ENCODE measurements at places on chromosomes 3 and 15.
A peak's percentile ranks its signal among the peaks of the same experiment; 100 is the strongest.

DNA sequence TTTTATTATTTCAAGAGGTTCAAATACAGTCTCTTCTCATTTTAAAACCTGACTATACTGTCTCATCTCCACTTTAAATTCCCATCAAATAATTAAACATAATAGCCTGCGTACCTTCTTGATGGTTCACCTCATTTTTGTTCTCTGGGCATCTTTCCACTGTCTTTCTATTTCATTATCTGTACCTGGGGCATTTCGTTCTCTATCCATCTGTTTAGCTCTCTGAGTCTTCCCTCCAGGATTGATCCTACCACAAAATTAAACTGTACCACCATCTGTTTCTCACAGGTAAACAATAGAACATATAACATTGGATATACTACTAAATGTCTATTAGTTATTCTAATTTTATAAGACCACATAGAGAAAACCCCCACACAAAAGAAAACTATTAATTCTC, 1331.4 kb downstream of the NSUN3 start:
- no peak for DNase-seq

DNA sequence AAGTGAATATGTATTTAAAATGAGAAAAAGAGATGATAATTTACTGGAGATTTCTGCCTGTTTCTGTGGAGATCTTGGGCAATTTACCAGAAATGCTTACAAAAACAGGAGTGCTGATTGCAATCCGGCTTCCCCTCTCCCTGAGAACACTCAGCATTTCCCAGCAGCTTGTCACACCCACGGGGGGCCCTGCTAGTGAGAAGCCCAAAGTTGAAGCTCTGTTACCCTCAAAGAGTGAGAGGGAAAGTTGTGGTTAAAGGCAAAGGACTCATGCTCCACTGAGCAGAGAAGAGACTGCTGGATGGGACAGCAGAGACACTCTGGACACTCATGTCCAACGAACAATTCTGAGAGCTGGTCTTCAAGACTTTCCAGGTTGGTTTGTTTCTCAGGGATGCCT, 2.9 kb downstream of the MCTP2 start:
- peak; percentile 33 for DNase-seq

DNA sequence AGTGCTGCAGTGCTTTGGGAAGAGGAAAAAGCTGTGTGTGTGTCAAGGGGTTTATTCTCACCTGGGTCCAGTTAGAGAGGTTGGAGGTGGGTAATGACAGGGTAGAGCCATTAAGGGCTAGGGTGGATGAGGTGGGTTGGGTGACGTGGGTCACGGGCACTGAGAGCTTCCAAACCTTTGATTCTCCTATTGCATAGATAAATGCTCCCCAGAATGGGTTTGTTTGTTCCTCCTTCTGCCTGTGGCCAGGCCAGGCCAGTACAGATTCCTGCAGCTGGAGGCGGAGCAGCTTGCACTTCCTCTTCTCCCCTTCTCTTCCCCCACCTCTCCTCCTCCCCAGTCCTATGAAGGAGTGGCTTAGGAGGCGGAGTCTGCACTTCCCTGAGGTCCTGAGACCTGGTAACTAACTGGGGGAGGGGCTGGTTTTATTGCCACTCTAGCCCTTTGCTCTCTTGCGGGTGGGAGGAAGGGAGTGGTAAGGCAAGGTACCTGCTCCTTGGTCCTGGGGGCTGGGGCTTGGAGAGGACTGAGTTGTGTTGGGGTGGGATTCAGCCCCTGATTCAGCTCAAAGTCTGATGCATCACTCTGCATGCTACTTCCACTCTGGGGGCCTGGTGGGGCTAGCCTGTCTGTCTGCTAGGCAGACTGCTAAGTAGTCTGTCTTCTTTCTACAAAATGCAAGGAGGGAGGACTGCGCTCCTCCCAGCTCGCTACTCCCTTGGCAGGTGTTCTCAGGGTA, 3.5 kb downstream of the SPINT1 start:
- no peak for DNase-seq

DNA sequence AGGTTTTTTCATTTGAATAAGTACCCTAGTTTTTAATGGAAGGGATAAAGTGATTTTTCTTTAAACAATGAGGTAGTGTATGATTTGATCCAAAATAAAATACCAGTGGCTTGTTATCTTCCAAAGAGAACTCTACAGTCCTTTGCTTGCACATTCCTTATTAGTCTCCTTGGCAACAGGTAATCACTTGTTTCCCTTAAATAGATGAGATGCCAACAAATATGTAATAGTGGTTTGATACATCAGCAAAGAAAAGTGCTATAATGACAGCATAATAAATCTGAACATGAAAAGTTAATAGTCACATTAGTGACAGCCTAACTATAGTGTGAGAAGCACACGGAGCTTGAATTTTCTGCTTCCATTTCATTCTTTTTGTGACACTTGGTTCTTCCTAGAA, 360.2 kb downstream of the ZNF385D start:
- no peak for DNase-seq

DNA sequence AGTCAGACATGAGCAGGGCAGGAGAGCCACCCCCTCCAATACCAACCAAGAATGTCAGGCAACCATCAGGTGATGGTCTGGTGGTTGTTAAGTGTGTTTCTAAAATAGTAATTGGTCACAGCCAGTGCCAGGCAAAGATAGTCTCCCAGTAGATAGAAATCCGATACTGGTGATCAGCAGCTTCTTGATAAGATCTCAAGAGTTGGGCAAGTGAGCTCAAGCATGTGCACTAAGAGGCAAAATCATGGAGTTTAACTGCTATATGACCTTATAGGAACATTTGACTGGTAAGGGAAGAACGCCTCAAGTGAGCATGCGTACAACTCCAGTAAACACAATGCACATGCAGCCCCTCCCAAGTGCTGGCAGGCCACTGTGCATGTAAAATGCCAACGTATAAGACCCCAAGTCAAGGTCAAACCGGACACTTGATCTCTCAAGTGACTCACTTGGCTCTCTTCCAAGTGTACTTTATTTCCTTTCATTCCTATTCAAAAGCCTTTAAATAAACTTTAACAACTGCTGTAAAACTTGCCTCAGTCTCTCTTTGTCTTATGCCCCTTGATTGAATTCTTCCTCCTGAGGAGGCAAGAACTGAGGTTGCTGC, 36.0 kb upstream of the CBLB start:
- DNase-seq, result no peak

- no peak for DNase-seq
These were observed 3.1 kb downstream of the PRRT3 start for GRCh38 chr3:9949115-9949514.

GRCh38 chr15:99431661-99432091, 134.1 kb upstream of the MEF2A start:
- DNase-seq, result no peak

- DNase-seq, result no peak
These were observed 321.0 kb downstream of the FEZF2 start for GRCh38 chr3:62052331-62052730.

DNA sequence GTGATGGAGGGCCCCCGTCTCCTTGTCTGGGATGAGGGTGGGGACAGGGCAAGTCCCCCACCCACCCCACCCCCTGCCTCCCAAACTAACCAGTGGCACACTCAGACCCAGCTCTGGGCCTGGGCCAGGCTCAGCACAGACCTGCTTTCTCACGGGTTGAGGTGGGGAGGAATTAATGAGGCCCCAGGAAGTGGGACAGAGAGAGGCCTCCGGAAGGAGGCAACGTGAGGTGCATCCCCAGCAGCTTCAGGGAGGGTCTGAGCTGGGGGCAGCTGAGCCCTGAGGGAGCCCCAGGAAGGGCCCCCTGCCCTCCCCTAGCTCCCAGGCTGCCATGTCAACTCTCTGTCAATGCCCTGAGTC, 15.0 kb upstream of the GNAI2 start:
- no peak for DNase-seq

DNA sequence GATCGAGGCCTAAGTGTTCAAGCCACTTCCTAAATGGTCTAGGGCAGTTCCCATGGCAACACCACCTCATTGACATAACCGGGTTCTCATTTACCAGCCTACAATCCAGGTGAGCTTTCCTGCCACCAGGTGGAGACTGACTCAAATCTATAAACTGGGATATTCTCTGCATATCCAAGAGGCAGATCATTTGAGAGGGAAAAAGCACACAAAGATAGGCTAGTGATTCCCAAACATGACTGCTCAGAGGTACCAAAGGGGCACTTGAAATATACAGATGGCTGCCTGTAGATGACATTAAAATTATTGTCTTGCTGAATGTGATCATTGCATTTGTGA, 141.3 kb upstream of the PROK2 start:
- no peak for DNase-seq

GRCh38 chr15:31317421-31318327, 9.0 kb upstream of the KLF13 start:
- DNase-seq, result no peak

DNA sequence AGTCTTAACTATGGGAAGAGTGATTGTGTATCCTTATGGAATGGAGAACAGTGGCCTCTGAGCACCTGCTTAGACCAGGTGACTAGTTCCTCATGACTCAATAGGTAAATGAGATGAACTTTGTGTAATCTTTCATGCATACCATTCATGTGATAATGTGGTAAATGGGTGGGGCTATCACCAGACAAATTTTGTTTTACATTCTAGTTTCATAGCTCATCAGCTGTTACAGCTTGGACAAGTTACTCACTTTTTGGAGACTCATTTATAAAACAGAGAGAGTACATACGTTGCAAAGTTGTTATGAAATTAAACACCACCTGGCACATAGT, 103.7 kb upstream of the TGFBR2 start:
- no peak for DNase-seq

DNA sequence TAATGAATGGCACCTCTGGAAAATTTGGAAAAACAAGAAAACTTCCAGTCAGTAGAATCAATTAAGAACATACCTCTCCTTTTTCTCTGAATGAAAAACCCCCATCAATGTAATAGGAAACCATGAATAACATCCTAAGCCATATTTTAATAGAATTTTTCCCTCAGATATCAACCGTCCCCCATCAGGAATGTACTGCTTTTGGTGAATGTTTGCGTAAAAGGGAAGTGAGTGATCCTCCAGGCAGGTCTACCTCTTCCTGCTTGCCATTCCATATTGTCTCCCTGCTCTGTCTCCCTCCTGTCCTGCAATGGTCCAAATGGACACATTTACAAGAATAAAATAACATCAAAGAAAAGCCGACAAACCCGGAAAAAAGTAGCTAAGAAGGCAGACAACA, 30.8 kb downstream of the LAMP3 start:
- peak; percentile 20 for DNase-seq

DNA sequence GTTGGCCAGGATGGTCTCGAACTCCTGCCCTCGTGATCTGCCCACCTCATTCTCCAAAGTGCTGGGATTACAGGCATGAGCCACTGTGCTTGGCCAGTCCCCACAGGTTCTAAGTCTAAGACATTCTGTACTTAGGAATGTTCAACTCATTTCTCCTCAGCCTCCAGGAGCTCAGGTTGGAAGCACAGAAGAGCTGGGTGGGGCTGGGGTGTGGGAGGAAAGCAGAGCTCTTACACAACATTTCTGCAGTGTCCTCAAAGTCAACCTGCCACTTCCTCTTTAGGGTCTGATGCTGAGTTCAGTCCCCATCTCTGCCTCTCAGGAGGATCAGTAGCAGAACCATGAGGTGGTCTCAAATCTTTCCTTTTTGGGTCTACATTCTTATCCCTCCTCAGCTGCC, 75.5 kb downstream of the MRPL46 start:
- no peak for DNase-seq

DNA sequence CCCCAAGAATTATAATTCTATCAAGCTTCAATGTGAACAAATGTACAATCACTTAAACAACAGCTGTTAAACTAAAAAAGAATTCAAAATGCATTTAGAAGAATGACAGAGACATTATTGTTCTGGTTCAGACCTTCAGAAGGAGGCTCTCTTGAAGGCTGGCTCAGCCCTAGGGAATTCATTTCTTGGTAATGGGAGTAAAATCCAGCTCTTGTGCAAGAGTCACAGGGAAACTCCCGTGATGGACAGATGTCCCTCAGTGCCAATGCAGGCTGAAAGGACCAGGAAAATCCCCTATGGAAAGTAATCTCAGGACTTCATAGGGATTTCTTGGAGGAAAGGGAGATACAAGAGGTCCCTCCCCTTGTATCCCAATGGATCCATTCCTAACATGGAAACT, 149.9 kb upstream of the STT3B start:
- no peak for DNase-seq
